ENCODE measurements at places on chromosomes 12 and 14.

DNA sequence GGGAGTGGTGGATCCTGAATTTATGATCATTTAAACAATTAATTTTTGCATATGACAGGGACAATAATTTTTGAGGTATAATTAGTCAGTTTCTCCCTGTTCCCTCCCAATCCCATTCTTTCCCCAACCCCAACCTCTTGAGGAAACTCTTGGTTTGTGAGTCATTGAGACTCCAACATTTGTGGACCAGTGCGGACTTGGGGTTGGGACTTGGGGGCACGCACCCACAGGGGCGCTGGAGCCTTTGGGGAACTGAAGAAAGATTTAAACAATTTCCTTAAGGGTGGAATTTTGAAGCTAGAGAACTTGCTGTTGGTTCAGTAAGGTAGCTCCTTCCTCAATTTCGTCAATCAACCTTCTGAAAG lies 17.4 kb upstream of the PTGR2 start:
- DNase-seq = no peak

DNA sequence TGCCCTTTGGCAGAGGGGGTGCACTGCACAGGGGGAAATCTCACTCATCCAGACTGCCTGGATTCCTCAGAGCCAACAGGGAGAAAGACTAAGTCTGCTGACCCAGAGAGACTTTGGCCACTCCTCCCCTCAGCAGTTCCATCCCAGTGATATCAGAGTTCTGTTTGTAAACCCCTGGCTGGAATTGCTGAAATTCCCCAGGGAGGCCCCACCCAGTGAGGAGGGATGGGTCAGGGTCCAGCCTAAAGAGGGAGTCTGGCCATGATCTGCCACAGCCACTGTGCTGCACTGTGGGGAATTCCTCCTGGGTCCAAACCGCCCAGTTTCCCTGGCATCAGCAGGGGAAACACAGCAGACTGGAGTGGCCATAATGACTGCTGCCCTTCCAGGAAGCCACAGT lies 54.9 kb upstream of the USP15 start:
- no peak for DNase-seq

- DNase-seq = no peak
Measured at GRCh38 chr12:41224066-41224465, 35.9 kb downstream of the PDZRN4 start.

- DNase-seq = no peak
Measured at GRCh38 chr12:96250119-96250685, 56.0 kb downstream of the ELK3 start.

GRCh38 chr12:99024191-99024590 lies 379.1 kb downstream of the APAF1 start:
- no peak for DNase-seq

- DNase-seq = no peak
Measured at GRCh38 chr12:125331342-125332052, 266.3 kb downstream of the AACS start.

GRCh38 chr12:121741743-121742142 lies 29.2 kb downstream of the TMEM120B start:
- no peak for DNase-seq

DNA sequence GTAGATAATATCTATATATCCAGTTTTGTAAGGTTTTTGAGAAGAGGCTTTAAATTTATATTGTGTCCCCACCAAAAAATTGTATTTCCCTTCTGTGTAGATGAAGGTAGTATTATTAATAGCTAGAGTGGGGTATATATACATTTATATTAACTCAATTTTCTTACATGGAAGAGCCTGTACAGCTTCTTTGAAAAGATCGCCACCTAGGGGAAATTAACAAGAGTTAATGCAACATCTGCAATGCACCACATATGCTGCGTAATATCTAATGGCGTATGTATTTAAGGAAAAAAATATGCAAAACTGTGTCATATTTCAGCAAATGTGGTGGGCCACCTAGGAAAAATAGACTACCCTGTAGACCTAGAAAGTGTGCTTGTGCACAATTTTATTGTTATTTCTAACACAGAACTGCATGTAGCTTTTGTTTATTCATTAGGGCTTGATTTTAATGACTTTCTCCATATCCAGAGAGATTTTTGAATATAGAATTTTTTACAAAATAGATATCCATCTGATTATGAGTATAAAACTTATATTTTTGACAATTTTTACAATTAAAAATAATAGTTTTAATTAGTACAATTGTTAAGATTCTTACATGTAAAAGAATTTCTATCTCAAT lies 14.0 kb downstream of the CCER1 start:
- no peak for DNase-seq

GRCh38 chr12:51871126-51871525 lies 16.8 kb upstream of the ANKRD33 start:
- DNase-seq = no peak

DNA sequence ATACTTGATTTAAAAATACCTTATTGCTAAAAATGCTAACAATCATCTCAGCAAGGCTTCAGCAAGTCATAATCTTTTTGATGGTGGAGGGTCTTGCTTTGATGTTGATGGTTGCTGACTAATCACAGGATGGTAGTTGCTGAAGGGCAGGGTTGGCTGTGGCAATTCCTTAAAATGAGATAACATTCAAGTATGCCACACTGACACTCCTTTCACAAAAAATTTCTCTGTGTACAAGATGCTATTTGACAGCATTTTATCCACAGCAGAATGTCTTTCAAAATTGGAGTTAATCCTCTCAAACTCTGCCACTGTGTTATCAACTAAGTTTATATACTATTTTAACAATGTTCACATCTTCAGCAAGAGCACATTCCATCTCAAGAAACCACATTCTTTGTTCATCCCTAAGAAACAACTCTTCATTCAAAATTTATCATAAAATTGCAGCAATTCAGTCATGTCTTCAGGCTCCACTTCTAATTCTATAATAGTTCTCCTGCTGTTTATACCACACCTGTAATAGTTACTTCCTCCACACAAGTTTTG lies 16.1 kb downstream of the SCAF11 start:
- no peak for DNase-seq

- no peak for DNase-seq
Measured at GRCh38 chr12:105814283-105814682, 324.5 kb downstream of the NUAK1 start.

- DNase-seq = no peak
Measured at GRCh38 chr12:67193704-67194103, 75.5 kb upstream of the CAND1 start.

DNA sequence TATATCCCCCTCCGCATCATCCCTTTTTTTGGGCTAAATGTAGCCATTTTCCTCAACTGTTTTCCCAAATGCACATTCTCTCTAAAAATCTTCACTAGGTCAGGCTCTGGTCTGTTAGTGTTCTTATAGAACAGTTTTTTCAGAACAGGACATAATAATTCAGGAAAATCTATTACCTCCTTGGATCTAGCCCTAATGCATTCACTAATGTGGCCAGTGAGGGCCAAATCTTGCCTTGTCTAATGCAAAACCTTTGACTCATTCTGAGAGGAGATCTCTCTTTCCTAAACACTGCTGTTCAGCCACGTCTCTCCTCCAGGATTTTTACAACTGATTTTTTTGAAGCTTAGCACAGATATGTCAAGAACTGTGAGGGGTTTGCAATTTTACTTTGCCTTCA lies 15.5 kb downstream of the C14orf132 start:
- no peak for DNase-seq

DNA sequence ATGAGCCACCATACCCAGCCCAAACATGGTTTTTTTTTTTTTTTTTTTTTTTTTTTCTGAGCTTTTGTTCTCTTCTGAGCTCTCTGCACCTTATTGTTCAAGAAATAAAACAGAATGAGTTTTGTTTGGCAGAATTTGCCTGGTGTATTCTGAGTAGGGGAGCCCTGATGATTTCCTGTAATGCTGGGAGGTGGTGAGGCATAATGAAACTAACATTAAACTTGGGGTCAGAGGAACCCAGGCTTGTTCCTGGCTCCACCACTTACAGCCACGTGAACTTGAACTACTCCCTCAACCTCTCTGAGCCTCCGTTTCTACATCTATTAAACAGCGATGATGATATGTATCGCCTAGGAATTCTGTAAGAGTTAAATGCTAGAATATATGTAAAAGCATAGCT lies 276.3 kb upstream of the CRY1 start:
- no peak for DNase-seq

DNA sequence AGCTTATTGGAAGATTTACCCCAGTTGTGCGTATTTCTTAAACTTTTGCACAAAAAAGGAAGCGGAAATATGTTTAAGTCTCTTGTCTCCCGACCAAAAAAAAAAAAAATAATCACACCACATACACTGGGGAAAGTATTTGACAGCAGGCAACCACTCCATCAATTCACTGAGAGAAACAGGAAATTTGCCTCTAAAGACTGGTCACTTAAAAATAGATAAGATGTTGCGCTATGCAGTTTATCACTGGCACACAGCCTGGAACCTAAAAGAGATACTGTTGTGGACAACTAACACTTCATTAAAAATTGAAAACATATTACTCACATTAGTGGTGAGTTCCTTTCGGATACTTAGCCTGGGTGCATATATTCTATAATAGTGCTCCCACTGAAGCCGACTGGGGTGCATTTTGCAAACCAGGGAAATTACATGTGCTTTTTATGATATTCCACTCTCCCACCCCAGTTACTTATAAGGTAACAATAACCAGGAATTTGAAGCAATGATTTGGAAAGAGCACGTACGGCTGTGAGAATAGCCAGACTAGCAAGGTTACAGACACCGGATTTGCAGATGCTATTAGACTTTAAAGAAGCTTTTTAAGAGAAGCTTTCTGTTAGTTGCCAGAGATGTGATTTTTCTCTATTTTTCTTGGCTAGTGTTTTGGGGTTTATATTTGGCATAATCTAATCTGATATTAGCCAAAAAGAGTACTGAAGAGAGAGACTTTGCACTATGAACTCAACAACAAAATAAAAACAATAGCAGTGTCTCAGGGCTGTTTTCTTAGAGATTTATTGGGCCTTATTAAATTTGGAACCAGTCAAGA lies 311.5 kb downstream of the NOVA1 start:
- DNase-seq = no peak

- DNase-seq = no peak
Measured at GRCh38 chr12:116172224-116172849, 105.2 kb downstream of the MED13L start.

DNA sequence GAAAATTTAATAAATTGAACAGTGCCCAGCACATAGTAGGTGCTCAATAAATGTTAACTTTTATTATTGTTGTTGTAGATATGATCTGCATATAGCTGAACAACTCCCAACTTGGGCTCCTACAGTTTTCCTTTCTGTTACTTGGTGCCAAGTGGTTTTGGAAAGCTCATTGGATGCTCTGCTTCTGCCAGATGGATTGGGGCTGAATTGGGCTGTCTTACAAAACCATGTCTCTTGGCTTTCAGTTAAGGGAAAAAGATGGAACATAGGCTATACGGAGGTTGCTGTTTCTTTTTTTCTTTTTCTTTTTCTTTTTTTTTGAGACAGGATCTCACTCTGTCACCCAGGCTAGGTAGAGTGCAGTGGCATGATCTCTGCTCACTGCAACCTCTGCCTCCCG lies 140.7 kb upstream of the PWP1 start:
- no peak for DNase-seq

- DNase-seq = peak; percentile 92
Measured at GRCh38 chr12:12266873-12267741, at the start of gene LRP6. Gene LRP6, minus strand, starts transcription at chr12:12267044. Its CDS starts 309 bp downstream, at chr12:12266735.

DNA sequence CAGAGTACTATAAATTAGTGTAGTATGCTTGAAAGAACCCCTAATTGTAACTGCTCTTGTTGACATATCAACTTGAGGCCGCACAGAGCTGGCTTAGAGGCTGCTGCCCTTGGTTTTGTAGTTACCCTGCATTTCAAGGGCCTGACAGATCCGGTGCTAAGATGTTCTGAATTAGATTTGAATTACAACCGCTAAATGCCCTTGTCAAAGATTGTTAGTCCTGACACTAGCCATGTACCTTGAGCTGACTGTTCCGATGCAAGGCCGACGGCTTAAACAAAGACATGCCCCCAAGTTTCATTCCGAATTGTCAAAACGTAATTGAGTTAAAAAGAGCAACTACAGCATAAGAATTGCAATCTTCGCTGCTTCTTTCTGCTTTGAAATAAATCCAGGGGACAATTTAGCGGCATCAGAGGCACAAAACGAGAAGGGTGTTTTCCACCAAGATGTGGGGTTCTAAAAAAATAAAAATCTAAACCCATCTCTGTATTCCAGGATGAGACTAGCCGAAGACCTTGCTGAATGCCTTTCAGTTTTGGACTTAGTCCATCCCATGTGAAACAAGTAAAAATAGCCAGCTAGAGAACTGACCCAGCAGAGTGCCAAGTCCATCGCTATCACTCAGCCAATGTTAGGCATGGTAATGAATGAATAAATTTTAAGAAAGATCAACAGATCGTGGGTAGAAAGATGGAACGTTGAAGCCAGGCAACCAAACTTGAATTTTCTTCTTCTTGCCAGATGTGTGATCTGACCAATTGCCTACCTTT lies 148.7 kb downstream of the DICER1 start:
- DNase-seq = no peak

- DNase-seq = no peak
Measured at GRCh38 chr12:91854725-91855124, 290.9 kb downstream of the BTG1 start.

GRCh38 chr12:1810201-1810930 lies 10.0 kb upstream of the LRTM2 start:
- DNase-seq = no peak

GRCh38 chr14:62429683-62430082 lies 615.6 kb downstream of the KCNH5 start:
- no peak for DNase-seq

DNA sequence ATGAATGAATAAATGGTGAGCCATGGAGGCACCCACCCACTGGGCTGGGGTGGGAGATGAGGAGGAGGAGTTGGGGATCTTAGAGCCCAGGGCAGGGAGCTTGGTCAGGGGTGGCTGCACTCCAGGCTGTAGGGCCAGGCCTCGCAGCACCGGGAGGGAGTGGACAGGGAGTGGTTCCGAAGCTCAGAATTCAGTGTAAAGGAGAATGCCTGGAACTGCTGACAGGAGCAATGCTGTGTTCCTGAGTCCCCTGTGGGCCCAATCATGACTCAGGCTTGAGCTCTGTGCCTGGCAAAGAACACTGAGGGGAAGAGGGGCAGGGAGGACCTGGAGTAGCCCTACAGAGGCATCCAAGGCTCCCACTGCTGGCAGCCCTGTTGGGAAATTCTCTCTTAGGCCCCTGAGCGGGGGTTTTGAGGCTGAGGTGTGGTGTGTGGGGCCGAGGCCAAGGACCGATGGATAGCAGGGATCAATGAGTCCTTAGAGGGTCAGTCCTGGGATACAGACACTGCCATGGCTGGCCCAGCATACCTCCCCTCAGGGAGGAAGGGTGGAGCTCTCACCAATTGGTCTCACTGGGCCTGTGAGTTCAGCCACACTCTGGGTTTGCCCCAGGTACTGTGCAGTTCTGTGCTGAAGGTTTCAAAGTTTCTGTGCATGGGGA lies 9.5 kb upstream of the RABGGTA start:
- DNase-seq = no peak

DNA sequence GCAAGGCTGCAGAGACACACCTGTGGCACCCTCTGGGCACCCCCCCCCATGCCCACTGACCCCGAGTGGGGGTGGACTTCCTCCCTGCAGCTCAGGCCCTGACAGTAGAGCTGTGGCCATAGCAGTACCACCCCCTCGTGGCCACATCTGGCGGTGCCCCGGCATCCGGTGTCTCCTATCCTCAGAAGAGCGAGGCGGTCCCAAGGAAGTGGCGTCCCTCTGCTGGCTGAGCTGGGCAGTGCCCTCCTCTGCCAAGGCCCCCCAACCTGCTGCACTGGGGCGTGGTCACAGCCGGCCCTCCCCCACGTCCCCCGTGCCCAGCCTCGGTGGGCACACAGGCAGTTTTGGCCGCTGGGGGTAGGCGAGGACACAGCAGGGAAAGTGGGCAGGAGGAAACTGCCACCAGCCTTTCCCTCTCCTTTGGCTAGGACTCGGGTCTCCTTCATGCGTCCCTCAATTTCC lies 6.0 kb upstream of the SLC6A12 start:
- DNase-seq = no peak
